ENCODE measurements at places on chromosomes 2 and 18. TPM values are rescaled to one million over a fixed set of nuclear protein-coding genes. Genes with fewer than 3 reads are reported as not detected.

GRCh38 chr2:147311058-147311430 lies 533.8 kb upstream of the ACVR2A start:
- DNase-seq, result no peak
- H3K36me3 ChIP-seq, result no peaks in the 10 kb centered on the region
- no peaks in the 10 kb centered on the region for H3K27me3 ChIP-seq
- no peak overlapping the region for H3K4me3 ChIP-seq

DNA sequence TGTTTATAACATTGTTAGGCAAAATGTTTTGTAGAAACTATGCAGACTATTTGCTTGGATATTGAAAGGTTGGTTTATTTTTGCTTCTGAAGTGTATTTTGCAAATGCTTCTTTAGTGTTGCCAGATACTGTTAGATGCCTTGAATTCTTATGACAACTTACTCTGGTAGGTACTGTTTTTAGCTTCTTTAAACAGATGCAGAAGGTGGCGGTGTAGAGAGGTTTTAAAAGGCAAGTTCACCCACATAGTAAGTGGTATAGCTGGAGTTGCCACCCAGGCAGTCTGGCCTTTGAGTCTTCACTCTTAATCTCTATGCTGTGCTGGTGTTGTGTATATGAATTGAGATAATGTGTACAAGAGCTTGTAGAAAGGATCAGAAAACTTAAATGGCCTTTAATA lies 3.6 kb downstream of the PCYOX1 start:
- DNase-seq, result no peak
- no peak overlapping the region for H3K27ac ChIP-seq
- peaks cover 19% of the 10 kb centered on the region for H3K4me1 ChIP-seq
- H3K36me3 ChIP-seq, result no peaks in the 10 kb centered on the region

Gene RGPD5
- total RNA-seq, result 70.9 TPM

DNA sequence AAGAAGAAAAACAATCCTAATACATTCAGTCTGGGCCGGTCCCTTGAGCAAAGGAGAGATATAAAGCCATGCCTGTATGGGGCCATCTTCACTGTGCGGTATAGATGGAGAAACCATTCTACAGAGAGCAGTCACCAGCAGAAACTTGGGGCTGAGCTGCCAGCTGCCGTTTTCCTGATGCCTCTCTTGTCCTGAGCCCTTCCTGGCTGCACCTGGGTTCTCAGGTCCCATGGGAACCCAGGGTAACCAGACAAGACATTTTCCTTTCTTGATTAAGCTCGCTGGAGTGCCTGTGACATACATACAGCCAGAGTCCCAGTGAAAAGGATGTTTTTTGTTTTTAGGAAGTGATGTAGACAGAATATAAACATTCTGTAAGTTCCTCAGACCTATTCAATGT lies 5.3 kb upstream of the METTL21A start:
- DNase-seq, result no peak
- H3K27ac ChIP-seq, result no peak overlapping the region
- H3K4me3 ChIP-seq, result no peak overlapping the region
- no peaks in the 10 kb centered on the region for H3K36me3 ChIP-seq
- H3K4me1 ChIP-seq, result peaks cover 8% of the 10 kb centered on the region

DNA sequence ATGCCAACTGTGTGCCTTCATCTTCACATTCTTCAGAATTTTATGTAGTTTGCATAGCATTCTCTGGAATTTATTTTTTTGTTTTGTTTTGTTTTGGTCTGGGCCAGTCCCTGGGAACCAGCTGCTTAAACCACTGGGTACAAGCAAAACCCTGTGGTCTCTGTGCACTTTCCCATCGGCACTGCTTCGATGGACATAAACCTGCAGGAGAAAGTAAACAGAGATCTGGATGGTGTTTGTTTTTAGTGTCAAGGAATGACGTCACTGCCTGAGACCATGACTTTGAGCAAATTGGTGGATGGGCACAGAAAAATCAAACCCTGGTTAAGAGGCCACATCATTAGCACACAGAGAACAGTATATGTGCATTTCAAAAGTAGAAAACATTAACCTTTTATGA lies 64.7 kb upstream of the RASGRP3 start:
- H3K27me3 ChIP-seq, result no peaks in the 10 kb centered on the region
- H3K36me3 ChIP-seq, result no peaks in the 10 kb centered on the region
- no peak for DNase-seq
- H3K4me1 ChIP-seq, result no peaks in the 10 kb centered on the region

Gene SFTPB
- not detected for total RNA-seq

- no peaks in the 10 kb centered on the region for H3K36me3 ChIP-seq
- peaks cover 6% of the 10 kb centered on the region for H3K4me1 ChIP-seq
- DNase-seq, result no peak
- no peak overlapping the region for H3K27ac ChIP-seq
These were observed 9.2 kb downstream of the ACVR1 start for GRCh38 chr2:157866666-157867642.

GRCh38 chr2:118807668-118808428 lies 39.6 kb downstream of the EN1 start:
- H3K4me3 ChIP-seq, result no peak overlapping the region
- H3K27me3 ChIP-seq, result no peaks in the 10 kb centered on the region
- H3K36me3 ChIP-seq, result no peaks in the 10 kb centered on the region
- no peaks in the 10 kb centered on the region for H3K4me1 ChIP-seq

Gene GALNT14
- 31.5 TPM for total RNA-seq

DNA sequence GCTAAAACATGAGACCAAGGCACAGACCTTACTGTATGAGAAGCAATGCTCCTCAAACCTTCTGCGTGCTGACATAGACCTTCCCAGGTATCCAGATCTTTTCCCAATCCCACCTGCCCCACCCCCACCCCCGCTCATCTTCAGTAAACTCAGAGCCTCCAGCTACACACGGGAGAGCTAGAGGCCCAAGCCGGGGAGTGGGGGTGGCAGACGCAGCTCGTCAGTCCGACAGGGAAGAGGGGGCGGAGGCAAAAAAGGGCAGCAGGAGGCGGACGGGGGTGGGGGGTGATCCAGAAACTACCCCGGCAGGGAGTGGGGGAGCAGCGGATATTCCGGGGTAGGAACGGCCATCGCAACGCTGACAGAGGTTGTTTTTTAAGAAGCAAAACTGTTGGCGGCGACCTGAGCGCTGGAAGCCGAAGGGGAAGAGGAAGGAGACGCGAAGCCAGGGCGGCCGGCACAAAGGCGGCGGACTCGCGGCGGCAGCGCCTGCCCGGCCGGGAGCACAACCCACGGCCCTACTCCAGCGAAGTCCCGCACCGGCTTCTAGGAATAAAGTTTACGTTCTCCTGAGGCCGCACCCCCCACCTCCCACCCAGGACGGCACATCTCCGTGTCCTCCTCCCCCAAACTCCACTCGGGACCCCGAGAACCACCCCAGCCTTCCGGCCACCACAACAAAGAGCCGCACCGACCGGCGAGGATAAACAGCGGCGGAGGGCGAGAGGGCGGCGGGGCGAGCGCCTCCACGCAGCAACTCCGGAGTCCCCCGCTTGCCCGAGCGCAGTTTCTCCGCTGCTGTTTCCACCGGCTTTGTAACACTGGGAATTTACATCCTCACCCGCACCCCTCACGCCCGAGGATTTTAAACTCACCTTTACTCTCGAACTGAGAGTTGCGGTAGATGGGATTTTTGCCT lies 722 bp downstream of the BAZ2B start:
- peak overlapping the region; percentile 99 for H3K27ac ChIP-seq
- H3K4me1 ChIP-seq, result peaks cover 16% of the 10 kb centered on the region

GRCh38 chr2:205133544-205133943 lies 548.8 kb upstream of the NRP2 start:
- H3K4me1 ChIP-seq, result no peaks in the 10 kb centered on the region
- H3K27ac ChIP-seq, result no peak overlapping the region
- H3K4me3 ChIP-seq, result no peak overlapping the region
- H3K36me3 ChIP-seq, result no peaks in the 10 kb centered on the region

Gene STPG4
- total RNA-seq, result 8.5 TPM

- DNase-seq, result peak; percentile 19
- no peaks in the 10 kb centered on the region for H3K27me3 ChIP-seq
- peaks cover 3% of the 10 kb centered on the region for H3K4me1 ChIP-seq
- H3K4me3 ChIP-seq, result no peak overlapping the region
- no peaks in the 10 kb centered on the region for H3K36me3 ChIP-seq
- no peak overlapping the region for H3K27ac ChIP-seq
These were observed 12.7 kb downstream of the WDR75 start for GRCh38 chr2:189454009-189454408.

DNA sequence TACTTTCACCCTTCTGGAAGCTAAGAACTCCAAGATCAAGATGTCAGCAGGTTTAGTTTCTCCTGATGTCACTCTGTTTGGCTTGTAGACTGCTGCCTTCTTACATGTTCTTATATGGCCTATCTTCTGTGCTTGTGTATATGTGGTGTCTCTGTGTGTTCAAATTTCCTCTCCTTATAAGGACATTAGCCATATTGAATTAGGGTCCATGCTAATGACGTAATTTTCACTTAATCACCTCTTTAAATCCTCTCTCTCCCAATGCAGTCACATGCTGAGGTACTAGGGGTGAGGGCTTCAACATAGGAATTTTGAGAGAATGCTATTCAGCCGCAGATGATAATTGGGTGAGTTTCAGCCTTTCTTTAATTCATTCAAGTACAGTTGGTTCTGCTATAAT lies 458.3 kb upstream of the SYT4 start:
- no peaks in the 10 kb centered on the region for H3K27me3 ChIP-seq
- H3K36me3 ChIP-seq, result no peaks in the 10 kb centered on the region
- no peak overlapping the region for H3K4me3 ChIP-seq
- H3K4me1 ChIP-seq, result no peaks in the 10 kb centered on the region

GRCh38 chr2:3669656-3670055 lies 11.7 kb downstream of the ALLC start:
- DNase-seq, result no peak
- H3K4me3 ChIP-seq, result no peak overlapping the region
- H3K36me3 ChIP-seq, result no peaks in the 10 kb centered on the region
- no peaks in the 10 kb centered on the region for H3K27me3 ChIP-seq

DNA sequence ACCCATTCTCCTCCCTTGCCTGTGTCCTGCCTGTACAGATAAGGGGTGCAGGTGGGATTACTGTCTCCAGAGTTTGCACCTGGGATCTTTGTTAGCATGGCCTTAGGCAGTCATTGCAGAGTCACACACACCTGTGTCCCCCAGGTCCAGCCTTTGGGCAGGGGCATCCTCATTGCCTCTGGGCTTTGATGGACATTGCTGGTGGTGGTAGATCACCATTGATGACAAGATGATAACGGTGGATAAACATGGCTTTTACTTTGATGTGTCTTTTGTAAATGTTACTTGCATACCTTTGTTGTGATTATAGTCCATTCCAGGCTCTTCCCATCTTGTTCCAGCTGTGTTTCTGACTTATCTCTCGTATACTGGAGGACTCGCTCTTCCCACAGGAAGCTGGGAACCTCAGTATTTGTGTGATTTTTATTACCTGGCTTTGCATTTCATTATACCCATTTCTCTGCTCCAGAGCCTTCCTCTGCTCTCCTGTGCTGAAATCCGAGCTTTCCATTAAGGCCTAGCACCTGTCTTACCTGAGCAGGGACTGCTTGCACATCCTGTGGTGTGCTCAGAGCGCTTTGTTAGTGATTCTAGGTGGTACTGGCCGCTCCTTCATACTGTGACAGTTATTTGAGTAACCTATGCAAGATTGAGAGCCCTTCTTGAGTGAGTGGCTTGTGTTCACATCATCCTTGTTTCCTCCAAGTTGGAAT lies 79.2 kb downstream of the PTPRM start:
- no peak overlapping the region for H3K27ac ChIP-seq
- H3K4me3 ChIP-seq, result no peak overlapping the region
- no peaks in the 10 kb centered on the region for H3K36me3 ChIP-seq
- H3K27me3 ChIP-seq, result no peaks in the 10 kb centered on the region
- no peak for DNase-seq

DNA sequence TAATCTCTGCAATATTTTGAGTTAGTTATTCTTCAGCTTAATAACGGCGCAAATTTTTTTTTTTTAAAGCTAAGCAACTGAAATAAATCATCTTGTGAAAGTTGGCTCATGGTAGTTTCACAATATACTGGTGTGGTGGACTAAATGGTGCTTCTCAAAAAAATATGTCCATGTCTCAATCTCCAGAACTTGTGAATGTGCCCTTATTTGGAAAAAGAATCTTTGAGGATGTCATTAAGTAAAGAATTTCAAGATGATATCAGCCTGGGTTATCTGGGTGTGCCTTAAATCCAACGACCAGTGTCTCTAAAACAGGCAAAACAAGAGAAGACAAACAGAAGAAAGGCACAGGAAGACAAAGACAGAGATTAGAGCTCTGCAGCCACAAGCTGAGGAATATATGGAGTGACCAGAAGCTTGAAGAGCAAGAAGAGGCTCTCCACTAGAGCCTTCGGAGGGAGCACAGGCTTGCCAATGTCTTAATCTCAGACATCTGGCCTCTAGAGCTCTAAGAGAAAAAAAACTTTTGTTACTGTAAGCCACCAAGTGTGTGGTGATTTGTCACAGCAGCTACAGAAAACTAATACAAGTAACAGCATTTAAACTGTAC lies 71.4 kb downstream of the HNMT start:
- no peak overlapping the region for H3K4me3 ChIP-seq
- H3K27me3 ChIP-seq, result no peaks in the 10 kb centered on the region
- no peaks in the 10 kb centered on the region for H3K36me3 ChIP-seq
- DNase-seq, result no peak

DNA sequence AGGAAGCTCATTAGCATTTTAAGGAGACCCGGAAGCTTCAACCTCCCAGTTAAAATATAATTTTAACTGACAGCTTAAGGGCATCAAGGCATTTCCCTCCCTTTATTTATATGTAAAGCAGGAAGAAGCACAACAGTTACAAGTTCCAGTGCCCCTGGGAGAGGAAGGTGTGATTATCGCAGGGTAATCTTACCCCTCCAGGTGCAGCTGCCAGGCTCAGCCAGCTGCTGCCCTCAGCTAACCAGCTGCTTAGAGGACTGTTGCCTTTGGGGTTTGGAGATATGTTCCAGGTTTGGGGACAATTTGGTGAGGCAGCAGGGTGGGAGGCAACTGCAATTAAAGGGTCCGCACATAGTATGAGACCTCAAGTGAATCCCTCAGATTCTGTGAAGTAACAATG lies 55.3 kb upstream of the SETBP1 start:
- no peak for DNase-seq
- H3K36me3 ChIP-seq, result no peaks in the 10 kb centered on the region
- H3K4me3 ChIP-seq, result no peak overlapping the region
- no peaks in the 10 kb centered on the region for H3K4me1 ChIP-seq
- no peaks in the 10 kb centered on the region for H3K27me3 ChIP-seq
- no peak overlapping the region for H3K27ac ChIP-seq

Gene UGT1A5
- not detected for total RNA-seq

Gene IRS1
- 5.9 TPM for total RNA-seq

GRCh38 chr18:486929-487740 lies 13.4 kb downstream of the COLEC12 start:
- H3K4me3 ChIP-seq, result no peak overlapping the region
- DNase-seq, result no peak
- H3K36me3 ChIP-seq, result no peaks in the 10 kb centered on the region
- no peaks in the 10 kb centered on the region for H3K4me1 ChIP-seq
- no peak overlapping the region for H3K27ac ChIP-seq

DNA sequence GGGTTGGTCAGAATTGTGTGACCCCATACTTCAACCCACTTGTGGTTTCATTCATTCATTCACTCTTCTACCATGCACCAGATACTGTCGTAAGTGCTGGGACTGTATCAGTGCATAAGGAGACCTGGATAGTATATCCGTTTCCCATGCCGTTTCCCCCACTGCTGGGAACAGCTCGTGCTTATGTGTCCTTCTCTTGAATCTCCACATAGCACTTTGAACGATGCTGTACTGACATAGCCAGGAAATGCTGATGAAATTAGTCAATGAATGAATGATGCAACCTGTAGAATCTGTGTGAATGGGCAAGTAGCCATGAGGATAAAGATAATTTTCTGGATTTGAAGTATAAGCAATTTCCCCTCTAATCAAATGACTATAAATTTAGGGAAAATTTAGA lies 276.1 kb downstream of the BCL2 start:
- H3K36me3 ChIP-seq, result no peaks in the 10 kb centered on the region
- no peaks in the 10 kb centered on the region for H3K27me3 ChIP-seq
- H3K4me3 ChIP-seq, result no peak overlapping the region

Gene CKAP2L
- total RNA-seq, result 7.1 TPM
